ENCODE measurements at places on chromosomes 3 and 15.

- no peak for DNase-seq
Observed at GRCh38 chr3:57078635-57079473, 18.4 kb downstream of the SPATA12 start.

- no peak for DNase-seq
Observed at GRCh38 chr3:64915778-64916177, 228.0 kb upstream of the ADAMTS9 start.

GRCh38 chr15:55221090-55222011 lies 24.6 kb upstream of the RSL24D1 start:
- DNase-seq: peak; percentile 23

DNA sequence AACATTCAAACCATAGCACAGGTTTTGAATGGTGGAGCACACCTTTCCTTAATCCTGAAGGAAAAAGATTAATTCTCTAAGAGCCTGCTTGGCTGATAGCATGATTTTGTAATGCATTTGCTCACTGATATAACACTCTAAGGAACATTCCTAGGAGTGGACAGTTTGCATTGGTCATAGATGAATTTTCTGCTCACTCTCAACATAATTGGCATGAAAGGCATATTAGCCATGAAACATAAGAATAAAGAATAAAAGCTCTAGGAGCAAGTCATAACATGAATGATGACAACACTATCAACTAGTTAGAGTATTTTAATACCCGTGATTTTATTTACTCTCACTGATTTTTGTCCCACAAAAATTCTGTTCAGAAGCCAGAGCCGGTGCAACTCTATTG lies 34.3 kb upstream of the LRTM1 start:
- DNase-seq: no peak

- DNase-seq: no peak
Observed at GRCh38 chr3:50167069-50167840, 12.1 kb downstream of the SEMA3F start.

DNA sequence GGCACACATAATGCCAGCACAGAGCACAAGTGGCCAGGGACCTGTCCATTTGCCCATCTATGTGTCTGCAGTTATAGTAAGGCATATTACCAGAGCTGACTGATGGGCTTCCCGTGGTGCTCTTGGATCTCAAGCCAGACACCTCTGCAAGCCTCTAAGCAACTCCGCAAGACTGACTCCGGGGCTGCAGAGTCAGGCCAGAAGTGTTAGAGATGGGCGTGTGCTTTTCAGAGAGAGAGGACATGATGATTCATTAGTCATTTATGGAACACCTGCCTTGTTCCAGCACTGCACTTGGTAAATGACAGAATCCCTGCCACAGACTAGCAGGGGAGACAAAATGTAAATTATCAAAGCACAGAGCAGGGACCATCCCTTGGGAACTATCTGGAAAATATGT lies 559.0 kb downstream of the PDCD6IP start:
- DNase-seq: no peak

GRCh38 chr3:14458434-14459275 lies 56.2 kb downstream of the SLC6A6 start:
- DNase-seq: no peak

GRCh38 chr15:77607111-77607893 lies 25.4 kb downstream of the LINGO1 start:
- no peak for DNase-seq

GRCh38 chr3:157444797-157445184 lies 8.1 kb downstream of the PTX3 start:
- no peak for DNase-seq

DNA sequence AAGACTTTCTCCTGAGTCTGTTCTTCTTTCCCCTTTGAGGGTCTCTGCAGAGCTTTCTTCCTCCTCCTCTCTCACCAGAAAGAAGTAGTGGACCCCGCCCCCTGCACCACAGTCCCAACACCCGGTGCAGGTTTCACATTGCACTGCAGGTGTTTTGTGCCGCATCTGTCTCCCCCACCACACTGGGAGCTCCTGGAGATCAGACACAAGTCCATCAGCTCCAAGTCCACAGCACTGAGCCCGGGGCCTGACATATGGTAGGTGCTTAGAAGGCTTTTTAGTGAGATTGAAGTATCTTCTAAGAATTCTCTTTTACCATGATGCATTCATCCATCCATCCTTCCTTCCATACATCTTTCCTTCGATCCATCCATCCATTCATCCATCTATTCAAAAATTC lies 9.8 kb downstream of the STRA6 start:
- DNase-seq: no peak

DNA sequence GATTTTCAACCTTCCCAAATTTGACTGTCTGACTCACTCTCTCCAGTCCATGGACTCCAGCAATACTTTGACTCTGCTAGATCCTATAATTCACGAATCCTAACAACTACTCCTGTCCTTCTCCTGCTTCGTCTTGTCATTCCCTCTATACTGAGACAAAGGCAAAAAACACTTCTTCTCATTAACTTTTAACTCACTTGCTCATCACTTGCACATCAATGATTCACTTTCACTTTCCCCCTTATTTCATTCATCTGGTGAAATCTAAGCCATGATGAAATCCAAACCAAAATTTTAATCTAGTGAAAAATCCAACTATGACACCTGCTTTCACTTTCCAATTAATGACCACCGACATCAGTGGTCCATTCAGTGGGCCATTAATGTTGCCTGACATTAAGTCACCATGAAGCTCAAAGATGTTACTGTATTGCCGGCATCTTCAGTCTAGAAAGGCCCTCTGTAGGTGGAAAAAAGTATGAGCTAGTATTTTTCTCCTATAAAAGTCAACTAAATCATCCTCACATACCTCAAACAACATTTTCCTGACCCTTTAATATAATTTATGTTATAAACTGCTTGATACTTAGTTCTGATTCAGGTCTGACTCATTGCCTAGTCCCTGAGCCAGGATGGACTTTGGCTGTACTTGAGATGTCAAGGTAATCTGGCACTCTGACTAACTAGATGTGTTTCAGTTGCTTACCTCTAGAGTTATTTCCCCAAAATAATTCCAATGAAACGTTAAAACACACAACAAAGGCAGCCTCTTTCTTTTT lies 158.6 kb downstream of the CNTN6 start:
- DNase-seq: no peak

GRCh38 chr3:56115698-56116097 lies 352.6 kb downstream of the ERC2 start:
- no peak for DNase-seq

DNA sequence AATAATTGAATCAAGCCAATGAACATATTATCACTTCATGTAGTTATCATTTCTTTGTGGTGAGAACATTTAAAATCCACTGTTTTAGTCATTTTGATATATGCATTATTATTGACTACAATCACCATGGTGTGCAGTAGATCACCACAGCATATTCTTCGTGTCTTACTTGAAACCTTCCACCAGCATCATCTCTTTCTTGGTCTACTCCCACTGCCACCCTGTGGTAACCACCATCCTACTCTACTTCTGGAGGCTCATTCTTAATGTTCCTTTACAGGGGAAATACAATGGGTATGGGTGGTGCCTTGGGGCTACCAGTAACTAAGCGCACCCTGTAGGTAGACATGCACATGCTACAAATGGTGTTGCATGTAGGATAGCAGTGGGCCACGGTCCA lies 25.4 kb downstream of the PXK start:
- peak; percentile 12 for DNase-seq

DNA sequence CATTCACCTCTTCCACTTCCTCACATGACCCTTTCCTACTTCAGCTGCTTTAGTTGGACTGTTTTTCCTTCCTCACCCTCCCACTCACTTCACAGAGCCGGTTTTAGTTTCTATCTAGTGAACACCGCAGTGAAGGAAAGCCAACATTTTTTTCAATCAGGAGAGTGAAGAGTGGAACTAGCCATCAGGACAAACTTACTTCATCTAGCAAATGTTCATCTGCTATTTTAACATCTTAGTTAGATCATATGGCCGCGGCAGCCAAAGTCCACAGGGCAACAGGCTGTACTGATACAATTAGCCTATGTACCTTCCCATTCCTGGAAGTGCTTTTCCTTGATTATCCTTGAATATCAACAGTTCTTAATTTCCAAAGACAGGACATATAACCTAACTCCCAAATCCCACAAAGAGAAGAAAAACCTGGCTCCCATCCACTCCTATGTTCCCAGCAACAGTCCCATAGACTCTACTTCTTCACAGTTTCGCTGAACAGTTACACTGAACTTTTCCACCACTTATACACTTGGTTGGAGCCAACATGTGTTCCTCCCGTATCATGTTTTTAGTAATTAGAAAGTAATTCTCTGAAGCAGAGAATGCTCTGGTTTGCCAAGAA lies 456.2 kb upstream of the THBS1 start:
- no peak for DNase-seq

DNA sequence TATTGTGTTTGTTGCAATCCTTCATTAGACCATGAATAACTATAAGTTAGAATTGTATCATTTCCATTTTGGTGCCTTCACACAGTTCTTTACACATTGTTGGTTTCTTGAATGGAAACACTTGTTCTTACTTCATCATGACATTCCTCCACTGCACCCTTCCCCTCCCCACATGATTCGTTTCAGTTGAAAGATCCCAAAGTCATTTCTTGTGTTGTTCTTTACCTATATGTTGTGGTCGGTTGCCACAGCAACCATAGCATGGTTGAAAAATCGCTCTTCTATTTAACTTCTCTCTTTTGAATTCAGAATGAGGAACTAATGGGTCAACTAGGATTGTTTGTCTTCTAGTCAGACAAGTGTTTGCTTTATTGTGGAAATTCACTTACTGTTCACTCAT lies 103.3 kb downstream of the IL1RAP start:
- peak; percentile 35 for DNase-seq

DNA sequence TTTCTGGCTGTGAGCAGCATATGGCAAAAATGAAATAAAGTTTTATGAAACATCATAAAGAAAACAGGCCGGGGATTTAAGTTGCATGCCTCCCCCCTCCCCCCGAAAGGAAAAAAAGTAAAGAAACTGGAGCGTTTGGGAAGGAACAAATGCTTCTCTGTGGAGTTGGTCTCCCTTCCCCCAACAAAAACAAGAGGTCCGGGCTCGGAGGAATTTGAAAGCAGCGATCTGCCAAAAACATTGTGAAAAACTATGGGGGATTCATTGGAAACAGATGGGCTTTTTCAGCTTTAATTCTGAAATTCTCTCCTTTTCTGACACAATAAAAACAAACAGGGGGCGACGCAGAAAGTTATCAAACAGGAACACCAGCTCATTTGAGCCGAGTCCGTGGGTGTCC lies 17.0 kb downstream of the RGMA start:
- no peak for DNase-seq

DNA sequence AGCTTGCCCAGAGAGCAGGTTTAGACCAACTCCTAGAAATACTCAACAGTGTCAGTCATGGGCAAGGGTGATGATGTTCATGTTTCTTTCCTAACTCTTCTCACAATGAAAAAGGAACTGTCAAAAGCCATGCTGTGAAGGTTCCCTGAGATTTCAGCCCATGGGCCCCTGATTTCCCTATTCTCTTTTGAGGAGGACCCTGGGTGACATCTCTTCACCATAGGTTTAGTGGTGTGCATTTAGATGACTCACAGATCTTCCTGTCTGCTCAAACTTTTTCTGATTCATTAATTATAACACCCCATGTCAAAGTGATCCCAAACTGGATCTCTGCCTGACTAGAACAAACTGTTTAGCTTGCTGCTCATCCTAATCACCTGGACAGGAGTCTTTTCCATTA lies 108.0 kb downstream of the BBX start:
- DNase-seq: no peak

DNA sequence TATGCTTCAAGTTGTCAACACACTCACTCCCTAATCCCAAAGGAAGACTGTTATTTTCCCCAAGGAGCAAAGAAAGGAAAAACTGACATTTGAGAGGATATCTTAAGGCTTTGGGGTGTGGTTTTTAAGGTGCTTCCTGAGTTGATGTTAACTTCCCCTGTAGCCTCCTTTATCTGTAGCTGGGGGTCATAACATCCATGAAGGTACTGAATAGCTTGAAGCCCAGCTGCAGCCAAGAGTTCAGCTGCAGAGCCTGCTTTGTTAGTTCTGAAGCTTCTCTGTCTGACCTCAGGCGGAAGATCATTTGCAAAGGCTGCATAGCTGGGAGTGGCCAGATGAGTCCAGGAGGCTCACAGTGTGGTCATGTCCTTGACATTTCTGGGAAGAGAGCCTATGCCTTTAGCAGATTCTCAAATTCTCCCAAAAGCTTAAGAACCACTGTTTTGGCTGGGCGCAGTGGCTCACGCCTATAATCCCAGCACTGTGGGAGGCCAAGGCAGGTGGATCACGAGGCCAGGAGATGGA lies 165.4 kb downstream of the SV2B start:
- no peak for DNase-seq

DNA sequence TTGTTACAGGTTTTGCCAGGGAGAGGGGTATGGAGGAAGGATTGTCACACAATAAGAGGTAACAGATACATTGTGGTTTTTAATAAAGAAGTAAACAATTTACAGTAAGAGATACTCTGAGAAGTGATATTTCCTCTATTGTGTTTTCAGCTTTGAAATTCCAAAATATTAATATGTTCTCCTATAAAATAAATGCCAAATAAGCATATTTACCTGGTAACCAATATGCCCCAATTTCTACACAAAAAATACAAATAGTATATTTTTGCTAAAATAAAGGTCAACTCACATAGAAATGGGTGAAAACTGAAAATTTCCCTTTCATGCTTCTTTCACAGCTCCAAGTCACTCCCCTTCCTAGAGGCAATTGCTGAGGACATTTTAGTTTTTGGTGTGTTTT lies 437.4 kb upstream of the UBE2E2 start:
- no peak for DNase-seq

GRCh38 chr3:130838898-130839600 lies 54.8 kb upstream of the ATP2C1 start:
- no peak for DNase-seq

DNA sequence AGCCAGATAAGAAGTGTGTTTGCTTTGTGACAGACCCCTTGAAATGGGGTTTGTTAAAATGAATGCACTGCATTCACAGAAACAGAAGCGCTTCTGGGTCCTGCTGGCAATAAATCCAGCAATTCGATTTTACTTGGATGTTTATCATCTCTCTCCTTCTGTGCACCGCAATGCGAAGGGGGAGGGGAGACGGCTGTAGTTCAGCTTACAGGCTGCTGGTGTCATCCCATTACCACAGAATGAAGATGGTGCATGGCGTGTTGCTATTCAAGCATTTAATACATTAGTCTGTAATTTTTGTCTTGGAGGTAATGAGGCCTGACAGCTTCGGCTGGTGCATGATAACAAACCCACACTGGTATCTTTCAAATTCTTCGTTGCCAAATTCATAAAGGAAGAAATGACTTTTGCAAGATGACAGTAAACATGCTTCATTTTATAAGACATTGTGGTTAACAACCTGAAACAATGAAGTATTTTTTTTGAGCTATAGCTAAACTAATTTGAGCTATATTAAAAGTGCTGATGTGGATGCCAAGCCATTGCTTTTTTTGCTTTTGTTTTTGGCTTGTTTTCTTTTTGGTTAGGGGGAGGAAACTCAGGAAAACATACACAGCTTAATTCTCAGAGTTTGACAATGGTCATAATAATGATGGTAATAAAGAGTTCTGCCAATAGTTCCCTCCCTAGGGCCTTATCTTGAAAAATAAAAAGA lies 418.3 kb downstream of the OTOL1 start:
- DNase-seq: no peak

- no peak for DNase-seq
Observed at GRCh38 chr3:23961066-23961465, 16.0 kb downstream of the NR1D2 start.

GRCh38 chr3:180280555-180280954 lies 243.8 kb upstream of the PEX5L start:
- DNase-seq: no peak

- no peak for DNase-seq
Observed at GRCh38 chr15:67416891-67417290, 104.0 kb upstream of the C15orf61 start.
